ENCODE measurements at places on chromosomes 12 and 14.
A peak's percentile ranks its signal among the peaks of the same experiment; 100 is the strongest.

DNA sequence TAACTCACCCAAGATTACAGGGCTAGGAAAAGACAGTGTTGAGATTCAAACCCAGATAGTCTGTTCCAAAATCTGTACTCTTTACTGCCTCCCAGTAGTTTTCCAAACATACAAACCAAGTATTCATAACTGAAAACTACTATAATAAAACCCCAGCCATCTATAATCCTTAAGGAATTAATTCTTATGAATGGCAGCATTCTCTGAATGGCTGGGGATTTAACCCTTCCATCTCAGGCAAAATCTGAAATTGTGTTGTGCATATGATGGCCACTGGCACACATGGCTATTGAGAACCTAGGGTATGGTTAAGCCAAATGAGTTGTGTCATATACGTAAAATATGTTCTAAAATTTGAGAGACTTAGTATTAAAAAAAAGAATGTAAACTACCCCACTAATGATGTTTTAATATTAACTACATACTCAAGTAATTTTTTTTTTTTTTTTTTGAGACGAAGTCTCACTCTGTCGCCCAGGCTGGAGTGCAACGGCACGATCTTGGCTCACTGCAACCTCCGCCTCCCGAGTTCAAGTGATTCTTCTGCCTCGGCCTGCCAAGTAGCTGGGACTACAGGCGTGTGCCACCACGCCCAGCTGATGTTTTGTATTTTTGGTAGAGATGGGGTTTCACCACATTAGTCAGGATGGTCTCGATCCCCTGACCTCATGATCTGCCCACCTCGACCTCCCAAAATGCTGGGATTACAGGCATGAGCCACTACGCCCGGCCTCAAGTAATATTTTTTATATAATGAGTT, 16.7 kb downstream of the PPP1R13B start:
- DNase-seq, result no peak

DNA sequence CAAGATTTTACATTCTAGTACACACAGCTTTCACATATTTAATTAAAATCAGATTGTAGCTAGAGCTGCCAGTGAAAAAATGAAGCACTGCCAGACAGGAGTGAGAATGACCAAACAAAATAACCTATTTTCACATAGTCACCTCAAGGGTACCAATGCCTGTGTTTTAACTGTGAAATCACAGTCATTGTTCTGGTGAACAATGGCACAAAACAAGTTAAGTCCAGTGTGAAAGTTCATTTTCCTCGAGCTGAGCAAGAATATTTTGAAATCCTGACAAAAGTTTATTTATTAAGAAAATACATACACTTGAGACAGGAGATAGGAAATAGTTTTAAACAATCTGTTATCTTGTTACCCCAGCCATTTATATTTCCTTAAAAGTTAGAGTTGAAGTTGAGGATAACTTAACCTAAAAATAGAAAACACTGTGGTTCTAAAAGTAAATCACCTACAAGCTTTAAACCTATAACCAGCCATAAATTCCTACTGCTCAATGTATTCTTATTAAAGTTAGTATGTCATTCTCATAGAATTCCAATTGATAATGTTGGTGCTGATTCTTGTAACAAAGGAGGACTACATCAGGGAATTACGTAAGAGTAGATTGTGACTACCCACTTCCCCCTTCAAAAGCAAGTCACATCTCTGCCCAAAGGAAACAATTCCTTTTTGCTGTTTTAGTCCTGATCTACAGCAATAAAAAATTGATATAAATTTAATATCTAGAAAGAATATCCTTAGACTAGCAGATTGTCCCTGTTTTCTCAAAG, 15.9 kb downstream of the DENND5B start:
- no peak for DNase-seq

GRCh38 chr12:54005853-54006558, 2.8 kb upstream of the HOXC8 start:
- DNase-seq, result peak; percentile 69

- DNase-seq, result no peak
Observed at GRCh38 chr14:64147126-64147790, 146.9 kb downstream of the ESR2 start.

- DNase-seq, result no peak
Observed at GRCh38 chr14:104221636-104222369, 83.4 kb downstream of the KIF26A start.

- DNase-seq, result no peak
Observed at GRCh38 chr12:119145367-119145766, 33.4 kb upstream of the HSPB8 start.

- DNase-seq, result no peak
Observed at GRCh38 chr12:112420740-112421139, 2.0 kb downstream of the PTPN11 start.

- DNase-seq, result no peak
Observed at GRCh38 chr12:105426766-105427165, 96.3 kb downstream of the C12orf75 start.

DNA sequence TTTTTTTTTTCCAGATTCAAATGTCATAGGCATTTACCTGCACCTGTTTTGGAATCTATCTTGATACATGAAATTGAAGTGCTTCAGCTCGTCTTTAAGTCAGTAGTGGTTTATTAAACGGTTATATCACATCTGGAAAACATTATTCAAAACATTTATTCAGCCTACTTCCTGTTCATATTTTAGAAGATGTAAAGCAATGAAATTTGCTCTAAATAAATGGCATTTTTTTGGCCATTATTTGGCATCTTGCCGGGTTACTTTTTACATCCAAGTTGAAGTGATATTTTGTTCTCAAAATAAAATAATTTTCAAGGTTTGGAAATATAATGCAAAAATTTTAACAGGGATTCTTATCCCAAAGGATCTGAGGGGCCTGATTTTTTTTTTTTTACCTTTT, 103.1 kb downstream of the EML1 start:
- no peak for DNase-seq

DNA sequence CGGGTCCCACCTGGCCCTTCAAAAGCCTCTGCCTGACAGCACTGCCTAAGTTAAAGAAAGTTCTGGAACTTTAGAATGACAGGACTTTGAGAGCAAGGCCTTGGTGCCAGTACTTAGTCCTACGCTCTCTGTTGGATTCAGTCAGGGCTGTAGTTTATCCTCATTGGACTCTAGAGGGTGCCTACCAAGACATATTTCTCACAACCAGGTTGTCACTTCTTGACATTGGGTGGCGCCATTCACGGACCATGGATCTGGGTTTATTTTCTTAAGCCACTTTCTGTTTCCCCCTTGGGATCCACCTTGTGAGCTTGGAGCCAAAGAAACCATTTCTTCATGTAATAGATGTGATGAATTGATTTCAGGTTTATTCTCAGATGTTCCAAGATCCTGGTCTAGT, 787.0 kb upstream of the TBX3 start:
- no peak for DNase-seq

GRCh38 chr12:42590330-42590934, 886 bp upstream of the PRICKLE1 start:
- DNase-seq, result no peak

DNA sequence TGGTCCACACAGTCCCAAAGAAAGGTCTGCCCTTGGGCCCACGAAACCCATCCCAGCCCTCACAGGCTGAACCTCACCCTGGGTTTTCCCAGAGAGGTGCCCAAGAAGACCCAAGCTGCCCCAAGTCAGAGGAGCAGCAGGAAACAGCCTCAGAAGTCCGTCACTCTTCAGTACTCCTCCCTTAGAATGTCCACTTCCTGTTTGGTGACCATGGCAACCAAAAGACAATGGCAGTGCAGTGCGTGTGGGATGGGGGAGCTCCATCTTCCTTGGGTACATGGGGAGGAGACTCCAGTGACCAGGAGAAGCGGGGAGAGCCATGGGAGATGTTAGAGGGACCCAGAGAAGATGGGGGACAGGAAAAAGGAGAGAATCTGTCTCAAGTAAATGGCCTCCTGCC, 11.3 kb downstream of the SELPLG start:
- DNase-seq, result no peak

- DNase-seq, result no peak
Observed at GRCh38 chr14:104280085-104280901, 141.9 kb downstream of the KIF26A start.

DNA sequence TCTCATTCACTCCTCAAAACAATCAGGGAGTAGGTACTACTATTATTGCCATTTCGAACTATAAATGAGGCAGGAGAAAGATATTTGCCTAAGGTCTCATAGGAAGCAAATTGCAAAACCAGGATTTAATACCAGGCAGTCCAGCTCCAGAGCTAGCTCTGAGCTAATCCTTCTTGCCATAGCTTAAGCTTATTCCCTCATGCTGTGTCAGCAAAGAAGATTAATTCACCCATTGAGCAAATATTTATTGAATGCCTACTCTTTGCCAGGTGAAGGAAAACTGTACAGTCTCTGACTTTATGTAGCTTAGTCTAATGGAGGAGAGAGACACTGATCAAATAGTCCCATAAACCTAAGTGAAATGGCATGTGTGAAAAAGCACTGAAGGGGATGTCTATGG, 19.5 kb downstream of the KCNA5 start:
- no peak for DNase-seq

- peak; percentile 57 for DNase-seq
Observed at GRCh38 chr12:26113181-26113654, 11.6 kb downstream of the BHLHE41 start.

DNA sequence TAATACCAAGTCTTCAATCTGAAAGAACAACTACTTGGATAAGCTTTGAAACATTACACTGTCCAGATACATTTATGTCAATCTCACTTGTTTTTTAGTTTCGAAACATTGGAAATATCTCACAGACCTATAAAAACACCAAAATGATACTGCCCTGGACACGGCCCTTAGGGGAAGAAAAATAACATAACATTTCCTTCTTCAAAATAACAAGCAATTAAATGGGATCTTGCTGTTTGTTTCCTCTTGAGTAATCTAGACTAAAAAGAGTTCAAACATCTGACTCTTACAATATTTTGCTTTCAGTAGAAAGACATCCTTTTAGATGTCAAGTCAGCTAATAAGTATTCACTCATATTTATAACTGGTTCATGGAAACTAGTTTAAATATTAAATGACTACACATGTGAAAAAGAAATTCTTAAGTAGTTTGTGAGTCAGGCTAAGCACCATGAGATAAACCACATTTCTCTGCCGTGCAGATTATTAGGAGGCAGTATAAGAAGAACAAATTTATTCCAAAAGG, 87.5 kb downstream of the EPS8 start:
- DNase-seq, result no peak

DNA sequence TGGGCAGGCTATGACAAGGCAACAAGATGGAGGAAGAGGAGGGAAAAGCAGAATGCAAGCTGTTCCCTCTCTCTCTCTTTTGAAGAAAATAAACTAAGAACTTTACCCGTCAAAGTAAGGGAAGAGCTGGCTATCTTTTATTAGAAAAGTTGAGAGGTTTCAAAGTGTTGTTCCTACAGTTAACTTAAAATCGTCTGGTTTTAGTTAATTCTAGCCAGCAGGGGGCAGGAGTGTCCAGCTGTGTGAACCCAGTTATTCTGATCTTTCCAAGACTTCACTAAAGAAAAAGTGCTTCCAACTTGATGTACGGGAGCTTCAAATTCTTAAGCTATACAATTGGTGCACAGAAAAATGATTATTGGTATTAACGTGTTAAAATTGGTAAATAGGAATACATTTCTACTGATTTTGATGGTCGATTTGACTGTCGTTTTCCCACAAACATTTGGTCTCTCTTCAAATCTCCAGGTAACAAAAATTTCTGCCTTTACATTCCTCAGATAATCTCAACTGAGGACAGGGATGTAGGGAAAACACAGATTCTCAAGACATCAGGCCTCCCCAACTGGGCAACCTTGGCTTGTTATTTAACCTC, 28.4 kb upstream of the MON2 start:
- peak; percentile 39 for DNase-seq

GRCh38 chr14:99518441-99519346, 37.5 kb downstream of the CCNK start:
- no peak for DNase-seq

DNA sequence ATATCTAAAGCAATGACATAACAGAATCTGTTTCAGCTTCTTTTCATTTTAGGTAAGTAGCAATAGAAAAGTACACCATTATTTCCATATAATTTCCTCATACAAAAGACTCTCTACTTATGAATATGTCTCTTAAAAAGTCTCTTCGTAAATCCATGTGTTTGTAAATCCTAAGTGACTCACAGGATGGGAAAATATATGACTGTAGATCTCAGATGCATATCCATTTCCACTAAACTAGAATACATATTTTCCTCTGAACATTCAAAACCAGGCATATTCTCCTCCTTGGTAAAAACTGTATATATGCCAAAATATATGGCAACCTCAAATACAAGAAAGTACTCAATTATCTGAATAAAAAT, 93.6 kb downstream of the TXNDC16 start:
- DNase-seq, result no peak

DNA sequence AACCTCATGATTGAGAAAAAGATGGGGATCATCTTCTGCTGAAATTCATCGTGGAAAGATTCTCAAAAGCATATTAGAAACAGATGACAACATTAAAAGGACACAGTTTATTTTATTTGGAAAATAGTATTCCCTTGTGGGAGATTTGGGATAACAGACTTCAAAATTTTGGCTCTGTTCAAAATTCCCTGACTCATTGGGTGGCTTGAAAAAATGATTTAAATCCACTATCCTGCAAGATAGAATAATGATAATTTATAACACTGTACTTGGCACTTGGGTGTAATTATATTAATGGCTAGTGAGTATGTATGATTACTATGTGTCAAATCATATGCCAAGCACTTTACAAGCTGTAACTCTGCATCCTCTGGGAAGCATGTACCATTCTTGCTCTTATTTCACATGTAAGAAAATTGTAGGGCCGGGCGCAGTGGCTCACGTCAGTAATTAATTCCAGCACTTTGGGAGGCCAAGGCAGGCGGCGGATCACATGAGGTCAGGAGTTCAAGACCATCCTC, 128.8 kb downstream of the LMNTD1 start:
- no peak for DNase-seq

DNA sequence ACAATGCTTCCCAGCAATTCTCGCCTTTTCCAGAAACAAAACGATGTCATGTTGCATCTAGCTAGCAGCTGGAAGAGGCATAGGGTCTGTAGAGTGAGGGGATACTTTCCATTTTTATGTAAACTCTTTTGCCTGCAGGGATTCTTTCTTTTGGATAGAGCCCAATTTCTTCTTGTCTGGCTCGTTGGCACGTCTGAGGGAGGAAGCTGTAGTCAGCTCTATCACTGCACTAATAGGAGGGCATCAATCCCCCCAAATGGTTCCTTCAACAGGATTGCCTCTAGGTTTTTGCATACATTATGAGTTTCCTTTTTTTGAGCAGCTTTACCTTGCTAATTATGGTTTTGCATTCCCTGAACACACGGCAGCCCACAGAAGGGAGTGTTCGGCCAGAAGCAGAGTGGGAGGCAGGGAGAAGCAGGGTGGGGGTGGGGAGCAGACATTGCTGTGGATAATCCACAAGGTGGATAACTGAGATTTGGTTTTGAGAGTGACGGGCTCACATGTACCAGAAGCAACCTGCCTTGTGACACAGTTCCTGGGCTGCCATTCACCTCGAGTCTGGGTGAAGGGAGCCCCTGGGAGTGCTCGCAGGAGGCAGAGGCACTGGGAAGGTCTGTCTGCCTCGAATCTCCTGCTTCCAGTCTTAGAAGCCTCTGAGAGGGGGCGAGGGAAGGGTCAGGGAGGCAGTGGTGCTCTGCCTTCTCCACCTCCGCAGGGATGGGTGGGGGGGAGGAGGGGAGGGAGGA, 24.5 kb downstream of the LRTM2 start:
- DNase-seq, result no peak
